ENCODE measurements at places on chromosomes 7 and 10. TPM values are rescaled to one million over a fixed set of nuclear protein-coding genes. Genes with fewer than 3 reads are reported as not detected.

- no peak for DNase-seq
These were observed 173.3 kb downstream of the LSM5 start for GRCh38 chr7:32316839-32317238.

GRCh38 chr7:44145969-44146911, 5.1 kb upstream of the MYL7 start:
- DNase-seq, result peak; percentile 87

- DNase-seq, result no peak
These were observed 25.2 kb downstream of the YWHAG start for GRCh38 chr7:76333511-76334101.

GRCh38 chr7:146902728-146903127, 786.1 kb downstream of the CNTNAP2 start:
- no peak for DNase-seq

GRCh38 chr7:37363536-37364491, 84.8 kb downstream of the ELMO1 start:
- DNase-seq, result no peak

DNA sequence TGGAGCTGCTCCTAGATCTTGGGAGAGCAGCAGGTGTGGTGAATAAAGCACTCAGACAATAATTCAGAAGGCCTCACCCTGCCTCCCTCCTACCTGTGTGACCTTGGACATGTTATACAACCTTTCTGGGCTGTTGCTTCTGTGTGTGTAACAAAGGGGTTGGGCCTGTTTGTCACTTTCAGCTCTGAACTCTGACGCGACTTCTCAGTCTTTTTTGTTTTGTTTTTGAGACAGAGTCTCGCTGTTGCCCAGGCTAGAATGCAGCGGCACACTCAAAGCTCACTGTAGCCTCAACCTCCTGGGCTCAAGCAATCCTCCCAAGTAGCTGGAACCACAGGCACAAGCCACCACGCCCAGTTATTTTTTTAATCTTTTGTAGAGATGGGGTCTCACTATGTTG, 89.3 kb downstream of the DNMBP start:
- DNase-seq, result peak; percentile 67

DNA sequence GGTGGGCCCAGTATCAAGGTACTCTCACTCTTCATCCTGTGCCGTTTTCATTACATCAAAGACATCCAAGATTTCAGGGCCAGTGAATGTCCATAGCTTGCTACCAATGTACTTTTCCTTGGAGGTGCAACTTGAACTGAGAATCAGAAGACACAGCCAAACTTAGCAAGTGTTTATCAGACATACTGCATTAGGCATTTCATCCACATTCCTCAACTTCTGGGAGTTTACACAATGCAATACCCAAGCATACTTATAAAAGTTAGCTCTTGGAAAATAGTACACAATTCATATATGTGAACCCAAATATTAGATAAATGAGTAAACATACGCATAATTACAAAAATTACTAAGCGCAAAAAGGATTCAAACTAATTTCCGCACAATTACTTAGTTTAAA, 216.3 kb upstream of the RHOBTB1 start:
- DNase-seq, result no peak

The CUTC gene
- 13.7 TPM for total RNA-seq

The FAM237B gene
- total RNA-seq, result not detected

The FFAR4 gene
- 44.4 TPM for total RNA-seq

The AASS gene
- total RNA-seq, result 1.8 TPM
